Ascending aorta (tissue), 2 donors: ENCODE measurements at places on chromosomes 13 and 19.

DNA sequence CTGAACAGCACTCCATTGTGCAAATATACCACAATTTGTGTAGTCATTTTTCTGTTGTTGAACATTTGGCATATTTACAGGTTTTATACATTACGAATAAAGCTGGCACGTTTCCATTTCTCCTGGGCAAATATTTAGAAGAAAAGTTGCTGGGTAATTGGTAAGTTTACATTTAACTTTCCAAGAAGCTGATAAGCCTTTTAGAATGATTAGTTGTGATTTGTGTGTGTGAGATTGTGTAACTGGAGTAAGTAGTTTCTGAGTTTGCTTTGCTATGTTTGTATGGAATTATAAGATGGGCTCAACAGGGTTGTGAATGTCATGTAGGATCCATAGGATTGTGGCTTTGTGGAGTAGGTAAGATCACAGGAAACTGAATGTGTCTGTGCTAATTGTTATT lies 1.6 kb upstream of the ZNF529 start:
- no peak for DNase-seq

- no peak for DNase-seq
Observed at GRCh38 chr19:46481223-46481848, 10.0 kb upstream of the PNMA8A start.

GRCh38 chr13:39676315-39676876 lies 20.9 kb downstream of the COG6 start:
- no peak for DNase-seq

GRCh38 chr19:7391218-7391670 lies 42.5 kb downstream of the ARHGEF18 start:
- no peak for DNase-seq

DNA sequence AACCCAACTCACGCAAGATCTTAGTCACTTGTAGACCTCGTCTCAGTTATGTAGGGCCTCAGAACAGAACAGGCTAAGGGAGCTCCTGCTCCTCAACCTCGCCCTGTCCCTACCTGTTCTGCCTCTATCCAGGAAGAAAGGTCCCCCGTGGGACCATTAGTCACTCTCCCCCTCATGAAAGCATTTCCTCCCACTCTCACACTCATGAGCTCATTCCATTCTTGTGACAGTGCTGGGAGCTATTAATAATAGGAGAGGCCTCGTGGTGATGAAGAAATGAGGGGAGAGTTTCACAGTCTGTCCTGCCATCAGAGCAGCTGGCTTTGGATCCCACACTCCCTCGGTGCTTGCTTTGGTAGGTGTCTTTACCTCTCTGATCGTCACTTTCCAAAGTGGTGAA lies 10.2 kb downstream of the PPP2R1A start:
- DNase-seq = peak; percentile 52

GRCh38 chr13:45630791-45631190 lies 15.3 kb upstream of the ERICH6B start:
- no peak for DNase-seq

GRCh38 chr13:41458761-41459431 lies 1.5 kb downstream of the RGCC start:
- no peak for DNase-seq

GRCh38 chr13:51724721-51725120 lies 79.2 kb downstream of the DHRS12 start:
- no peak for DNase-seq

DNA sequence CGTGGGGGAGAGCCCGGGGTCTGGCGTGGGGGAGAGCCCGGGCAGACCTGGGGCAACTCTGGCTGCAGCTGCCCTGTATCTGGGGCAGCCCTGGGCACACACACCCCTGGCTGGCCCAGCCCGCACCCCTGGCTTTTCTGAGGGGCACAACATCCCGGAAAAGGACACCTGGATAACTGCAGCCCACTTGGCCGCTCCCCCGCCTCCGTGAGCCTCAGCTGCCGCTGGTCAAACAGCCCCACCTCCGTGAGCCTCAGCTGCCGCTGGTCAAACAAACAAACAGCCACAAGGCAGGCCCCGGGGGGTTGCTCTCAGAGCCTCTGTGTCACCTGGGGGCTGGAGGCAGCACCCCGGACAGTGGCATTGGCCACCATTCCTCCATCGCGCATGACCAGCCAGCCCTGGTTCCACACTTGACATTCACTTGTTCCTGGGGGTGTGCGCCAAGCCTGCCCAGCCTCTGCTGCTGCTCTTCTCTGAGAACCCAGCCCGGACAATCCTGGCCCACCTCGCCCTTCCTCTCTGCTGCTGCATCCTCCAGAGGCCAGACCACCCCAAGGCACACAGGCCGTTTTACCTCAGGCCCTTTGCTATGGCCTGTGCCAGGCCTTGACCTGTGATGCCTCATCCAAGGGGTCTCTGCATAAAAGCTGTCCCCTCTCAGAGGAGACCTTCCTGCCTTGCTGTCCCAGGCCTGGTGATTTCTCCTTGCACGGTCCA lies 19.9 kb downstream of the CEBPG start:
- DNase-seq = no peak

DNA sequence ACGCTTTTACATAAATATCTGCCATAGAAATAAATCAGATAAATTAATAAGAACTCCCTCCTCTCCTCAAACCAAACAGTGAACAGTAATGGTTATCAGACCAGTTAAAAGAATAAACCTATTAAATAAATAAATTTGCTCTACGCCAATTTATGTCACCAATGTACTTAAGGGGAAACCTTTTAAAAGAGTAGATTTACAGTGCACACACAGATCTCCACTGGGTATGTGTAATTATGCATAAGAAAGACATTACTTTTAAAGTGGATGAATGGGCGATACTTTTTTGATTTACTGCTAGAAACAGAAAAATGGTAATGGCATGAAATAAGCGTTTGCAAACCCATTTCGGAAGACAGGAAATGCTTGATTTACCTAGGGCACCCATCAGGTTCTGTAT lies 34.9 kb upstream of the C19orf12 start:
- no peak for DNase-seq

- peak; percentile 74 for DNase-seq
Observed at GRCh38 chr13:27171244-27171826, at the start of gene USP12. Gene USP12, minus strand, starts transcription at chr13:27171811. Its CDS starts 172 bp downstream, at chr13:27171639.

GRCh38 chr19:2215281-2215751 lies 20.8 kb downstream of the PLEKHJ1 start:
- no peak for DNase-seq

DNA sequence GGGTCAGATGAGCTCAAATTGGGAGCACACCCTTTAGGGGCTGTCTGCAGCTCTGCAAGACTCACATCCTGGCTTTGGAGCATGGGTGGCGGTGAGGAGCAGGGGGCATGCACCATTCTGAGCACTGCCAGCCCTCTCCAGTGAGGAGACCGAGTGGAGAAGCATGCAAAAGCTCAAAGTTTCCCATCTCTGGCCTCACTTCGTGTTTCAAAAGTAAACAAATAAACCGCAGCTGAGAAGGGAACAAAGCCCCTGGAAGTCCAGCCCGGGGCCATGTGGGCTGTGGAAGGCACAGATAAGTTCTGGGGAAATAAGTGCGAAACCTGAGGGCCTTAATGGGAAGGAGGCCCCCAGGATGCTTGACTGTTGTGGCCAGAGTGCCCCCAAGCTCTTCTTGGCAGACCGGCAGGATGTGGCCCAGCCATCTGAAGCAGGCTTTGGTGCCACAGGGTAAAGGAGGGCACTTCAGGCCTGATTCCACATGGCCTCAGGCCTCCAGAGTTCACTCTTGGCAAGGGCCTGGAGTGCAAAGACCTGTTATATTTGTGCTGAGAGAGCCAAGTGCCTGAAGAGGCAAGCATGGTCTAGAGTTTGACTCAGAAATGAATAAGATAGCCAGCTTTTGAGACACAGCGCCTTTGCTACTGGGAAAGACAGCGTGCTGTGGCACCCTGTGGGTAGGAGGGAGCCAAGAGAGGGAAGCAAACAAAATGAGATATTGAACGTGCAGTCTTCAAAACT lies 1.2 kb downstream of the MEDAG start:
- DNase-seq = no peak

GRCh38 chr19:16319481-16319880 lies 5.1 kb upstream of the KLF2 start:
- DNase-seq = no peak

DNA sequence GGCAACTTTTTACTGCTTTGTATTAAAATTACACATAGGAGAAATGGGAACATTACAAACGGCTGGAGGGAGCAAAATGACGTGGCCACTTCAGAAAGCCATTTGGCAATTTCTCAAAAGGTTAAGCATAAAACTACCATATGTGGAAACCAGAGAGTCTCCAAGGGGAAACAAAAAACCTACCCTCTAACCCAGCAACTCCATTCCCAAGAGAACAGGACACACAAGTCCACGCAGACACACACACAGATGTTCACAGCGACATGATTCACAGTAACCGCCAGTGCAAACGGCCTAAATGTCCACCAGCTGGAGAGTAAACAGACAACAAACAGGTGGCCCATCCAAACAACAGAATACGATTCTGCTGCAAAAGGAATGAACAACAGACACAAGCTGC lies 37.2 kb downstream of the STK24 start:
- DNase-seq = no peak

GRCh38 chr19:47467914-47468313 lies 3.8 kb downstream of the SLC8A2 start:
- DNase-seq = no peak

GRCh38 chr13:22486490-22486889 lies 694.3 kb upstream of the SGCG start:
- DNase-seq = no peak

- no peak for DNase-seq
Observed at GRCh38 chr19:18843960-18844359, 12.2 kb downstream of the UPF1 start.

GRCh38 chr19:5814852-5815246 lies 10.0 kb downstream of the NRTN start:
- DNase-seq = no peak

- peak; percentile 94 for DNase-seq
Observed at GRCh38 chr19:8307965-8308866, at the start of gene CD320. Gene CD320, minus strand, starts transcription at chr19:8308358. Its CDS starts 68 bp downstream, at chr19:8308290.
